ENCODE measurements at places on chromosomes 2 and 18. TPM values are rescaled to one million over a fixed set of nuclear protein-coding genes. Genes with fewer than 3 reads are reported as not detected.

The MAP2 gene
- total RNA-seq, result 5.3 TPM

The CDK5R2 gene
- 0.45 TPM for total RNA-seq

The CSRNP3 gene
- total RNA-seq, result 3.7 TPM

The THSD7B gene
- 0.35 TPM for total RNA-seq

The DTNA gene
- 11.7 TPM for total RNA-seq

The TACR1 gene
- total RNA-seq, result 0.14 TPM

The GPBAR1 gene
- 0.37 TPM for total RNA-seq

The NCKAP1 gene
- total RNA-seq, result 103 TPM

The COL4A4 gene
- 0.17 TPM for total RNA-seq

The ALLC gene
- total RNA-seq, result not detected

The KYNU gene
- total RNA-seq, result 304 TPM

The FBXO15 gene
- total RNA-seq, result 0.41 TPM

The TNFAIP6 gene
- total RNA-seq, result 1.5 TPM

GRCh38 chr2:128781585-128782385, 463.1 kb upstream of the HS6ST1 start:
- no peak for DNase-seq

- DNase-seq, result no peak
Measured at GRCh38 chr2:204869132-204869823, 324.0 kb downstream of the PARD3B start.

GRCh38 chr2:235746257-235746934, 252.6 kb downstream of the AGAP1 start:
- peak; percentile 87 for DNase-seq

GRCh38 chr2:135960656-135961551, 24.5 kb downstream of the DARS1 start:
- DNase-seq, result peak; percentile 22

DNA sequence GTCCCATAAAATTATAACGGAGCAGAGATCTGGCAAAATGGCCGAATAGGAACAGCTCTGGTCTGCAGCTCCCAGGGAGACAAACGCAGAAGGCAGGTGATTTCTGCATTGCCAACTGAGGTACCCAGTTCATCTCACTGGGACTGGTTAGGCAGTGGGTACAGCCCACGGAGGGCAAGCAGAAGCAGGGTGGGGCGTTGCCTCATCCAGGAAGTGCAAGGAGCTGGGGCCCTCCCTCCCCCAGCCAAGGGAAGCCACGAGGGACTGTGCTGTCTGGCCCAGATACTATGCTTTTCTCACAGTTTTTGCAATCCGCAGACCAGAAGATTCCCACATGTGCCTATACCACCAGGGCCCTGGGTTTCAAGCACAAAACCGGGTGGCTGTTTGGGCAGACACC, 22.8 kb downstream of the ICA1L start:
- no peak for DNase-seq

DNA sequence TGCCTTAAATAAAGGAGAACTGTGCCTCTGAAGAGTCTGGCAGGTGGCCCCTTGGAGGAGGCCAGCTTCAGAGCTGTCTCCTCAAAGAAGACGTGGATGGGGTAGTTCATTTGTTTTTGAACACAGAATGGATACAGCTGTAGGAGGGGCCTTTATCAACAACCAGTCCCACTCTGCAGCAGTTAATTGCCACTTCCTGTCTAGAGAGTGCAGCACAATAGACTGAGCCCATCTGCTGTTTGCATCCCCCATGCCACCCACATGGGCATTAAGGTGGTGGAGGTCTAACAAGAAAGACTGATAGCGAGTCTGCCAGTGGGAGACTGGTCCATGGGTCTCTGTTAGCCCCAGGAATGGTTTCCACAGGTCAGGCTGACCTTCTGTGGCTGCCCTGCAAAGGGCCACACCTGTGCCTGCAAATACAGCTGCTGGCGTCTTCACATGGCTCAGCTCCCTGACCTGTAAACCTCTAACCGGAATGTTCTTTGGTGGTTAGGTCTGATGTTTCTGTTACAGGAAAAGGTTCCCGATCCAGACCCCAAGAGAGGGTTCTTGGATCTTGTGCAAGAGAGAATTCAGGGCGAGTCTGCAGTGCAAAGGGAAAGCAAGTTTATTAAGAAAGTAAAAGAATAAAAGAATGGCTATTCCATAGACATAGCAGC, 153.3 kb upstream of the ITGA6 start:
- DNase-seq, result no peak

GRCh38 chr2:128027278-128027800, 520 bp downstream of the SAP130 start:
- peak; percentile 95 for DNase-seq

GRCh38 chr2:149122516-149122915, 84.0 kb downstream of the LYPD6B start:
- DNase-seq, result no peak

DNA sequence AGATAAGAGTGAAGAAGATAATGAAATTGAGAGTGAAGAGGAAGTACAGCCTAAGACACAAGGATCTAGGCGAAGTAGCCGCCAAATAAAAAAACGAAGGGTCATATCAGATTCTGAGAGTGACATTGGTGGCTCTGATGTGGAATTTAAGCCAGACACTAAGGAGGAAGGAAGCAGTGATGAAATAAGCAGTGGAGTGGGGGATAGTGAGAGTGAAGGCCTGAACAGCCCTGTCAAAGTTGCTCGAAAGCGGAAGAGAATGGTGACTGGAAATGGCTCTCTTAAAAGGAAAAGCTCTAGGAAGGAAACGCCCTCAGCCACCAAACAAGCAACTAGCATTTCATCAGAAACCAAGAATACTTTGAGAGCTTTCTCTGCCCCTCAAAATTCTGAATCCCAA, 15.7 kb downstream of the MSH6 start:
- no peak for DNase-seq

DNA sequence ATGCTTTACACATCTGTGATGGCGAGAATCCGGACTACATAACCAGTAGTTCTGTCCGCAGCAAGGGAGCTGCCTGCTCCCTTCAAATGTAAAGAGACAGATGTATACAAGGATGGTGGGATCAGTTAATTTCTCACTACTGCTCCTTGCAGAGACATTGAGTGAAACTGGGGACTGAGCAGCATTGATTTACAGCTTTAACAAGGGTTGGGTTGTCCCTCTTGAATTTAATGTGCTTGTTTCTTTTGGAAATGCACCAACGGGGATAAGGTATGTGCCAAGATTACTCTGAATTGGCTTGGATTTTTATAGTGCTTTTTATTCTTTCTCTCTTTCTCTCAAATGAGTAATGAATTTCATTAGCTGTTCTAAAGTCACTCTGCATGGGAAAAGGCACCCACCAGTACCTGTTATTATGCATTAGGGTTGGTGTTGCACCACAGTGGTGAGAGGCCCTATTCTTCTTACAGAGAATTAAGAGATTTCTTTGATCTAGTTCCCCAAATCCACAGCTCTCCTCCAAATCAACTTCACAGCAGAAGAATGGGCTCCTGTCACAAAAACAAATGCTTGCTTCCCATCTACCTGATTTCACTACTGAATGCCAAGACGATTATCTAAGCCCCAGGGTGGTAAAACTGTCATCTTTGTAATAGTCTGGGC, 107.6 kb downstream of the DOCK10 start:
- DNase-seq, result no peak

GRCh38 chr2:36650031-36650829, 46.3 kb upstream of the VIT start:
- DNase-seq, result peak; percentile 22

DNA sequence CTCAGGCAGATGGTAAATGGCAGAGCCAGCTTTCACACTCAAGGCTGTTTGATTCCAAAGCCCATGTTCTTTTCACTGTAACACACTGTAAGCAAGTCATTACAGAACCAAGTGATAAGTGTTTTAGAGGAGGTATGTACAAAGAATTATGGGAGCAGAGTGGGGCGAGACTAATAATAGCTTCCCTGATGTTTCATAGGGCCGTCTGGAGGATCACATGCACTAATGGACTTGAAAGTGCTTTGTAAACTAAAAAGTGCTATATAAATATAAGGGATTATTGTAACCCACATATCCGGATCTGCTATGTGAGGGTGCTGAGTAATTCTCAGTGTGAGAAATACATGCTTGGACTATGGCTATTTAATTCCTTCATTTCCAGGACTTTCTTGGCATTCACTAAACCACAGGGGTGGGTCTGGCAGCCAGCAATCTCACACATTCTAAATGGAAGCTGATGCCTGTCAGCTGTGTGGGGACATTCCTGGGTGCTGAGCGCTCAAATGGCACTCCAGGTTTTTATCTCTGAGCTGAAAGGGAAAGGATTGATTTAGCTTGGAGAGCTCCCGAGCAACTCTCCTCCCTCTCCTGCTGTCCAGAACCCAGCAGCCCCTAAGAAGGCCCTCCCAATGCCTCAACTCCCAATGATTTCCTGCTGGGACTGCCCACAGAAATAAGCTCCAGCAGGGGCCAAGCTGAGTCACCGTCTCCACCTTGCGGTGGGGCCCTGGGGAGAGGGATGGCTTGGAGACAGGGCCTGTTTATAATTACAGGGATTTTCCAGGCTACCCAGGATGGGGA, 222.8 kb downstream of the SOX11 start:
- DNase-seq, result peak; percentile 84

- DNase-seq, result no peak
Measured at GRCh38 chr2:160308476-160308875, 108.4 kb upstream of the ITGB6 start.

- DNase-seq, result peak; percentile 19
Measured at GRCh38 chr2:158179660-158180059, 78.0 kb downstream of the UPP2 start.

DNA sequence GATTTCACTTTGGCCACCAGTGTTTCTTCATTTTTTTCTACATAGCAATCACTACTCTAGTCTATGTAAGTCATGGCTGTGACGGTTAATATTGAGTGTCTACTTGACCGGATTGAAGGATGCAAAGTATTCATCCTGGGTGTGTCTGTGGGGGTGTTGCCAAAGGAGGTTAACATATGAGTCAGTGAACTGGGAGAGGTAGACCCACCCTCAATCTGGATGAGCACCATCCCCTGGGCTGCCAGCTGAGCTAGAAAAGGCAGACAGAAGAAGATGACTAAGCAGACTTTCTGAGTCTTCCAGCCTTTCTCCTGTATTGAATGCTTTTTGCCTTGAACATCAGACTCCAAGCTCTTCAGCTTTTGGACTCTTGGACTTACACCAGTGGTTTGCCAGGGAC, 265.0 kb upstream of the SLC8A1 start:
- DNase-seq, result peak; percentile 39

GRCh38 chr18:70559446-70559845, 270.6 kb downstream of the SOCS6 start:
- no peak for DNase-seq

DNA sequence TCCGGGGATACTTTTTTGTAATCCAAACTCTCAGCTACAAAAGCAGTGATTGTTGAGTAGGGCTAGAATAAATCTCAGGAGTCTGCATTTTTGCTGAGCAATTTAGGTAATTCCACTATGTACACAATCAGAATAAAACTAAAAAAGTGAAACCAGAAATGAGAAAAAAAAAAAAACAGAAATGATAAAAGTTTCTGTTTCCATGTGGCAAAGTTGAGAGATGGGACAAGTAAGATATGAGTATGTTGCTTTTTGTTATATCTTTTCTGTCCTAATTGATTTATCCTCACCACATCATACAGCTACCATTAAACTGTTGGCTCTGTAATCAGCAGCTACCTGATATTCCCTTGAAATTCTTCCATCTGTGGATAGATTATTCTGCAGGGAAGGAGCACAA, 92.7 kb downstream of the VWC2L start:
- no peak for DNase-seq

GRCh38 chr2:3597567-3597966, 2.7 kb downstream of the COLEC11 start:
- no peak for DNase-seq

DNA sequence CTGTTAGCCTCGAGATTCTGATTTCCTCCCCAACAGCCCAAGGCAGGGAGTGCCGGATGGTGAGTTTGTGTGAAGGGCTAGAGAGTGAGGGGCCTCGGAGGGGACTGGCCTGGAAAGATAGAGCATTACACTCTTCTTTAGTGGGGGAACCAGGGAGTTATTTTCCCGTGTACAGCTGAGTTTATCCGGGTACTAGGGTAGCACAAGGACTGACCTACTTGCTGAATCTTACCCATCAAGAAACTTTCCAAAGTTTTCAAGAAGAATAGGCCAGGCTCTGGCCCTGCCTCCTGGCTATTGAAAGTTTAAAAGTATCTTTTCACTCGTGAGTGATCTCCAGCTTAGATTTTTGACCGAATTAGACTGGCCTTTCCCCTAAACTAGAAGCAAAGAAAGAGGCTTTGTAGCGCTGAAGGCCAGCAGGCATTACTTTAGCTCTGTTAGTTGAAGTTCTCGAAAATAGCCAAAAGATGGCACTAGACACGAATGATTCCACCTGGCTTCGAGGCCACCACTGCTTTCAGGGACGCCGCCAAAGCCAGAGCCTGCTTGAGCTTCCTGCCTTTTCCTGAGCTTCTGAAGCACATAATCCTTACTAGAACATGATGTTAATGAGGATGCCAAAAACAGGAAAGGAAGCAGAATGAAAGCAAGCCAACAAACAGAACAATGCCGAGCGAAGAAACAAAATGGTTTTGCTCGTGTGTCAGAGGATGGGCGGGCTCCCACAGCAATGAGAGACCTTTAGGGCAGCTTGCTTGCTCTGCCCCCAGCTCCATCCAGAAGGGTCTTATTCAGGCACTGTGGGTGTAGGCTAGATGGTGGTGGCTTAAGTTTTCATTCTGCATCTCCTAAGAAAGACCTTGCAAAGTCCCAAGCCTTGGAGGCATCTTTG, 55.8 kb downstream of the TSN start:
- DNase-seq, result peak; percentile 68

- DNase-seq, result no peak
Measured at GRCh38 chr18:8607776-8608742, 1.2 kb upstream of the RAB12 start.

All from H4 (cell line).